ENCODE measurements at places on chromosomes 6 and 20.
A peak's percentile ranks its signal among the peaks of the same experiment; 100 is the strongest.

DNA sequence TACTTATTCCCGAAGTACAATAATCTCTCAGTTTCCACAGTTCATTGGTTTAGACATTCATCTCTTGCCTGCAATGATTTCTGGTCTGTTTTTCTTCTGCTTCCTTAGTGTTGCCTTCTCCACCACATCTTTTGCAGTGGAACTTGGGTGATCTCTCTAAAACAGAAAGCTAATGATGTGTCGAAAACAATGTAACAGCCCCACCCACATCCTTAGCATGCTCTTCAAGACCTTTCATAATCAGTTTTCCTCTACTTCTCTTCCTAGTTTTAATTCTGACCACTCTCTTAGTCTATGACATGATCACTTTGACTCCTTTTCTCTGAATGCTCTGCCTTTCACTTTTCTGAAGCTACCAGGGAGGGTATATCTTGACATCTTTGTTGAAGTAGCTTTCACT lies 1007.9 kb upstream of the CITED2 start:
- DNase-seq: no peak

- no peak for DNase-seq
Observed at GRCh38 chr20:50632236-50632635, 59.1 kb downstream of the RIPOR3 start.

DNA sequence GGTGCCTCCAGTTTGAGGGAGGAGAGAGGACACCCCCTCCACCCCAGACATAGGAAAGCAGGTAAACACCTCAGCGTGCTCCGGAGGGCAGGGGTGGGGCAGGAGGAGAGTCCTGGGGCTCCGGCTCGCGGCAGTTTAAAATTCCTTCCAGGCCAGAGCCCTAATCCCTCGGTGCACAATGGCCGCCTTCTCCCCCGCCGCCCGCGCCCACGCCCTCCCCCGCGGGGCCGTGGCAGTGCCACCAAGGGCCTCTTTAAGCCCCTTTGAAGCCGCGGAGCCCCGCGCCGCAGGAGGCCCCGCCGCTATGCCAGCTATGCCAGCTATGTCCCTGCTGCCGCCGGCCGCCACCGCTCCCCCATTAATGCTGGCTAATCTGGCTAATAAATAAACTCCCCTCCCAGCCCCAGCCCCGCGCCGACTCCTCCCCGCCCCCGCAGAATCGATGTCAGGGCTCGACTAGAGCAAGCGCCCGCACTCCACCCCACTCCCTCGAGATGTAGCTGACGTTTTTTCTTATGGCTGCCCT lies 125.1 kb downstream of the MRPL14 start:
- peak; percentile 23 for DNase-seq

GRCh38 chr6:144063246-144063743 lies 32.1 kb downstream of the SF3B5 start:
- peak; percentile 11 for DNase-seq

- DNase-seq: no peak
Observed at GRCh38 chr6:75516757-75517156, 23.2 kb upstream of the FILIP1 start.

DNA sequence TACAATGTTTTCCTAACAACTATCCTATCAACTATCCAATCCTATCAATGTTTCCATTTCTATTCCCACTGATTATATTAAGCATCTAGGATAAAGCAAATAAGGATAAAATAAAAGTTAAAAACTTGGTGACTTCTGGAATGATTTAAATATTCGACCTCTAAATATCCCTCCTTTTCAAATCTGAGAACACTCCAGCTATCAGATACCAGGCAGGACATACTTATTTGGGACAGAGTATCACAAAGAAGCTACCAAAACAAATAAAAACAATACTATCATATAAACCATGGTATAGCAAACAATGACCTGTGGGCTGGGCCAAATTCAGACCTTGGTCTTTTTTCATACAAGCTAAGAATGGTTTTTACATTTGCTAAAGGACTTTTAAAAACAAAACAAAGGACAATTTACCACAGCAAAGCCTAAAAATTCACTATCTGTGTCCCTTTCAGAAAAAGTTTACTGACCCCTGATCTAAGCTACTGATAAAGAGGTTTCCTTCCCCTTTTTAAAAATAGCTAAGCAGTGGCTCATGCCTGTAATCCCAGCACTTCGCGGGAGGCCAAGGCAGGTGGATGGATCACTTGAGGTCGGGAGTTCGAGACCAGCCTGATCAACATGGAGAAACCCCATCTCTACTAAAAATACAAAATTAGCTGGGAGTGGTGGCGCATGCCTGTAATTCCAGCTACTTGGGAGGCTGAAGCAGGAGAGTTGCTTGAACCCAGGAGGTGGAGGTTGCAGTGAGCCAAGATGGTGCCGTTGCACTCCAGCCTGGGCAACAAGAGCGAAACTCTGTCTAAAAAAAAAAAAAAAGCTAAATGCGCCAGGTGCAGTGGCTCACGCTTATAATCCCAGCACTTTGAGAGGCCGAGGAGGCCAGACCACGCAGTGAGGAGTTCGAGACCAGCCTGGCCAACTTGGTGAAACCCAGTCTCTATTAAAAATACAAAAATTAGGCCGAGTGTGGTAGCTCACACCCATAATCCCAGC lies 6.0 kb downstream of the NUP153 start:
- DNase-seq: no peak

GRCh38 chr6:158687506-158687905 lies 37.7 kb downstream of the SYTL3 start:
- no peak for DNase-seq

GRCh38 chr6:13038315-13038714 lies 290.0 kb downstream of the TBC1D7 start:
- no peak for DNase-seq

DNA sequence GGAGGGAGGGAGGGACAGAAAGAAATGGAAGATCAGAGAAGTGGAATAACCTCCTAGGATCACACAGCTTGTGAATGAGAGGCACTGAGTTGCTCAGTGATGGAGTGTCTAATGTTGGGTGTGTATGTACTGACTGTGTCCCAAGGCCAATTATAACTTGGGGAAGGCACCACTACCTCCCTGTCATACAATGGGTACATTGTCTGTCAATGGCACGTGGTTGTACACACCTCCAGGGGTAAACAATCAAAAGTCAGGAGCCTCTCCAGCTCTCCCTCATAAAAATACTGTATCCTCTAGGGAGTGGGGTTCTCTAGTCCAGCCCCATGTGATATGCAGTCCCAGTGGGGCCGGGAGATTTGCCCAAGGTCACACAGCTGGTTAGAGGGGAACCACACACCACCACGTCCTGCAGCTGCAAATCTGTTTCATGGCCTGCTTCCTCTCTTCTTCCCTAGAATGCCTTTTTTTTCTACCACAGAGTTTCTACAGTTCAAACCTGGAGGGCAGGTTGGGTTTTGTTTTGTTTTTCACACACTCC lies 112.5 kb downstream of the SNX5 start:
- DNase-seq: no peak

GRCh38 chr20:19451923-19452295 lies 239.5 kb downstream of the SLC24A3 start:
- DNase-seq: no peak

GRCh38 chr20:6651016-6651415 lies 116.5 kb upstream of the BMP2 start:
- no peak for DNase-seq

DNA sequence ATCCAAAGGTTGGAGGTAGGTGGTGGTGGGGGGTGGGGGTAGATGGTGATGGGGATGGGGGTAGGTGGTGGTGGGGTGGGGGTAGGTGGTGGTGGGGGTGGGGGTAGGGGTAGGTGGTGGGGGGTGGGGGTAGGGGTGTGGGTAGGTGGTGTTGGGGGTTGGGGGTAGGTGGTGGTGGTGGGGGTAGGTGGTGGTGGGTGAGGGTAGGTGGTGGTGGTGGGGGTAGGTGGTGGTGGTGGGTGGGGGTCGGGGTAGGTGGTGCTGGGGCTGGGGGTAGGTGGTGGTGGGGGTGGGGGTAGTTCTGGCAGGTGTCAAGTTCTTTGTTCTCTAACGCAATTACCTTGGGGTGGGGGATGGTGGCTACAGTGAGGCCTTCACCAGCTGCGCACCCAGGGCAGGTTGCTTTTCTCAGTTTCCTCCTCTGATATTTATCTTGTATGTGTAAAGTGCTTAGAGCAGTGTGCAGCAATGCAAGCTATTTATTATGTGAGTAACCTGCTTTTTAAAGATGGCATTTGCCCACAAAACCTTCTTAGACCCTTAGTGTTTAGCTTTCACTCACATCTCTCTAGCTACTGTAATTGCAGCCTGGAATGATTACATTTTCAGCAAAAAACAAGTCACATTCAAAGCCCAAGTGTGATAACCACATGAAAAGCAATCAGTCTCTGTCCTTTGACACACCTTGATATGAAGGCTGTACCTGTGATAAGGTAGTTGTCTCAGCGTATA lies 8.2 kb upstream of the CCDC167 start:
- DNase-seq: no peak

DNA sequence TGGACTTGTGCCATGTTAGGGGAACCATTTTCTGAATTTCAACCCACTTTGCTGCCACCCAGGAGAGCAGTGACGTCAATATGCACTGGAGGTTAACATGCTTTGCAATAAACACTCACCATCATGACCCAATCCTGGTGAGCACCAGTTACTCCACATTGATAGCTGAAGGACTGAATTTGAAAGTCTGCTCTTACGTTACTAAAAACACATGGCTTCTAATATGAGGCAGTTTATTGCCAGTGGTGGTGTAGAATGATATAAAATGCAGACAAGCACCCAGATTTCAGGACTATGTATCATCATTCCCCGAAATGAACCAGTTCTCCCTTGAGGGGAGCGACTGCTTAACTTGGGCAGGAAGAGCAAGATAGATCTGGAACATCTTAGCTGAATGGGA lies 23.8 kb downstream of the RFPL4B start:
- no peak for DNase-seq

DNA sequence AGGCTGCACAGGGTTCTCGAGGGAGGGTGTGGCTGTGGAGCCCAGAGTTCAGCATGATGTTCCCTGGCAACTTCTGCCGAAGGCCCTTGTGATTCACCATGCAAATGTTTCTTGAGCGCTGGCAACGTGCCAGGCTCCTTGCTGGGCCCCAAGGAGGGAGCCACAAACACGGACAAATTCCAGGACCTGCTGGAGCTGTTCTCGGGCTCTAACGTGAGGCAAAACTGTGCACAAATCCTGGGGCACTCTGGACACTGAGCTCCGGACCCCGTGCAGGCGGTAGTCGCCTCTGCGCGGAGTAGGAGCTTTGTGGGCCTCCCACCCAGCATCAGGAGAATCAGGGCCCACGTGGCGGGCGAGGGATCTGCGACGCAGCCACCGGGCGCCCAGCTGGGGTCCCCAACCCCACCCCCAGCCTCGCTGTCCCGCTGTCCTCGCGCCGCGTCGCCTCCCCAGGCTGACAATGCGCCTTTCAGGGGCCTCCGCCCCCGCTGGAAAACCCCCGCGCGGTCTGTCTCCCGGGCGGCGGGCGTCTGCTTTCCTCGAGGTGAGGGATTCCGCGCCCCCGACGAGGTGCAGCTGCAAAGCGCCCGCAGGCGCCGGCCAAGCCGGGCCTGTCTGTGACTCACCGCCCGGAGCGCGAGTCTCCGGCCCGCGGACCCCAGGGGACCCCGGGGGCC lies 31.7 kb upstream of the SCUBE3 start:
- no peak for DNase-seq

DNA sequence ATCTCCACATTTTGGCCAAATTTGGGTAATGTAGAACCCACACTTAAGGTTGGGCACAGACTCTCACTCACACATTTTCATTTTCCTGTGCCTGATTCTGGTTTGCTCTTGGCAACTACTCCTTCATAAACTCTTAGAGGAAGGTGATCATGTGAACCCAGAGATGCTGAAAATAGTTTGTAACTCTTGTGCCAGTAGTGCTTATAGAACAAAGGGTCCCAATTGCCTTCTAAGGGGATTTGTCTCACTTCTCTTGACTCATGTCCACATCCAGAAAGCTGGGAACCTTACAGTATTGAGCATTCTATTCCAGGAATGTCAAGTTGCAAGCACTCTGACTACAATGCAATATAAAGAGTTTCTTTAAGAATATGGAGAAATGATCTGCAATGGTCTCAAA lies 62.0 kb upstream of the TASP1 start:
- DNase-seq: no peak

DNA sequence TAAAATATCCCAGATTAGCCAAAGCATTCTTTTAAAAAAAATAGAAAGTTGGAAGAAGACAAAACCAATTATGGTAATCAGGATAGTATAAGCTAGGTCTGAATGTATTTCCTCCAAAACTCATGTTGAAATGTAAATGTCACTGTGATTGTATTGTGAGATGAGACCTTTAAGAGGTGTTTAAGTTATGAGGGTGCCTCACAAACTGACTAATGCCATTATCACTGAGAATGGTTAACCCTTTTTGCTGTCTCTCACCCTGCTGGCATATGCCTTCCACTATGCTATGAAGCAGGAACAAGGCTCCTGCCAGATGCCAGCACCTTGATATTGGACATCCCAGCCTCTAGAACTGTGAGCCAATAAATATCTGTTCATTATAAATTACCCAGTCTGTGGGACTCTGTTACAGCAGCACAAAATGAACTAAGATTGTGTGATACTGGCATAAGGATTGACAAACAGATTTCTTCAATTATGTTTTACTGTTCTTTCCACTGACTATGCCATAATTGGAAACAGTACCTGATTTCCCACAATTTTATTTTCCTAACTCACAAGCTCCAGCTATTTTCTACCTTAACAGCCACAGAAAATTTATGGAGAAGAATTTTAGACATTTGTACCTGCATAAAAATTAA lies 63.8 kb downstream of the IBTK start:
- no peak for DNase-seq

- peak; percentile 66 for DNase-seq
Observed at GRCh38 chr6:43724914-43725642, 37.5 kb upstream of the MRPS18A start.

DNA sequence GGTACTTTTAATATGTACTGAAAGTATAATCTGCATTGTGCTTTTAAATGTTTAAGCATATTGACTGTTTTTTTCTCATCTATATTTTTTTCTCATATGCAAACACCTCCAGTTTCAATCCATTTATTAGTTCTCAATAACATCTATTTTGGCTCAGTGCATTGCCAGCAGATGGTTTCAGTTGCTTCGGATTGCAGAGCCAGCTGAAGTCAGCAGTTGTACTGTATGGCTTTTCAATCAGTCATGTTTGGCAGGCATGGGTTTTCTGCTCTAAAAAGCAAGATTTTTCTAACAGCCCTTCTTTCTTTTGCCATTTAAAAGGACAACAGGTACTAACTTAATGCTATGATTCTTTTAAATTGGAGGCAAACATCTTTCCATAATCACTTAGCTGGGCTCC lies 121.2 kb downstream of the CD109 start:
- no peak for DNase-seq

- no peak for DNase-seq
Observed at GRCh38 chr6:24861934-24862333, 63.2 kb upstream of the ARMH2 start.

DNA sequence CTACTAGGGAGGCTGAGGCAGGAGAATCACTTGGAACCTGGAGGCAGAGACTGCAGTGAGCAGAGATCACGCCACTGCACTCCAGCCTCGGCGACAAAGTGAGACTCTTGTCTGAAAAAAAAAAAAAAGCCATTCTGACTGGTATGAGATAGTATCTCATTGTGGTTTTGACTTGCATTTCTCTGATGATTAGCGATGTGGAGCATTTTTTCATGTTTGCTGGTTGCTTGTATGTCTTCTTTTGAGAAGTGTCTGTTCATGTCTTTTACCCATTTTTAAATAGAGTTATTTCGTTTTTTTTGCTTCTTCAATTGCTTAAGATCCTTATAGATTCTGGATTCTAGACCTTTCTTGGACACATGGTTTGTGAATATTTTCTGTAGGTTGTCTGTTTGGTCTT lies 103.5 kb upstream of the SIM1 start:
- no peak for DNase-seq
